ENCODE measurements at places on chromosomes 6 and 20.

DNA sequence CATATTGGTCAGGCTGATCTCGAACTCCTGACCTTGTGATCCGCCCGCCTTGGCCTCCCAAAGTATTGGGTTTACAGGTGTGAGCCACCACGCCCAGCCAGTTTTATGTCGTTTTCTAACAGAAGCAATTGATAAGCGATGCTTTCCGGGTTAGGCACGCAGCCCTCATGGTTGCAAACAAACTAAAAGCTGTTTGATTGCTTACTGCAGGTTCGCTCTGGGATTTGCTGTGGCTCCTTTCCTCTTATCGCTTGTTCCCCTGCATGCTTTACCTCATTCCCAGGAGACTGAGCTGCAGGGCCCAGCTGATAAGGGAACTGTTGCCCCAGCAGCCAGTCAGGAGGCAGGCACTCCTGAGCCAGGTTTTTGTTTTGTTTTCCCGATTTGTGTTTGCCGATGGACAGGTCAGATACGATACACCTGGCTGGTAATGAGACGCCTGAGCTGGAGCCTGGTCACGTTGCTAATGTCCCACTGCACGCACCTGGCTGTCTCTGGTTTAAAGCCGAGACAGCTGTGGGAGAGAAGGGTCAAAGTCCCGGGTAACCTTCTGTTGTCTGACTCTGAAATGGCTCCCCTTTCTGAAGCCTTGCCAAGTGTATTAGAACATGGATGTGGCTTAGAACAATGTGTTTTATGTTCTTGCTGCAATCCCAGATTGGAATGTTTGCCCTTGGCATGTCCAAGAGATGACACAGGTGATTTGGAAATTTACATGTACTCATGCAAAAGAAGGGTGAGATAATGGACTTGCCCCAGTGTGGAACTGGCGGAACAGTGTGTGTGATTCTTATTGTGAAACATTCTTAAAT, 19.9 kb downstream of the DSP start:
- DNase-seq = no peak

DNA sequence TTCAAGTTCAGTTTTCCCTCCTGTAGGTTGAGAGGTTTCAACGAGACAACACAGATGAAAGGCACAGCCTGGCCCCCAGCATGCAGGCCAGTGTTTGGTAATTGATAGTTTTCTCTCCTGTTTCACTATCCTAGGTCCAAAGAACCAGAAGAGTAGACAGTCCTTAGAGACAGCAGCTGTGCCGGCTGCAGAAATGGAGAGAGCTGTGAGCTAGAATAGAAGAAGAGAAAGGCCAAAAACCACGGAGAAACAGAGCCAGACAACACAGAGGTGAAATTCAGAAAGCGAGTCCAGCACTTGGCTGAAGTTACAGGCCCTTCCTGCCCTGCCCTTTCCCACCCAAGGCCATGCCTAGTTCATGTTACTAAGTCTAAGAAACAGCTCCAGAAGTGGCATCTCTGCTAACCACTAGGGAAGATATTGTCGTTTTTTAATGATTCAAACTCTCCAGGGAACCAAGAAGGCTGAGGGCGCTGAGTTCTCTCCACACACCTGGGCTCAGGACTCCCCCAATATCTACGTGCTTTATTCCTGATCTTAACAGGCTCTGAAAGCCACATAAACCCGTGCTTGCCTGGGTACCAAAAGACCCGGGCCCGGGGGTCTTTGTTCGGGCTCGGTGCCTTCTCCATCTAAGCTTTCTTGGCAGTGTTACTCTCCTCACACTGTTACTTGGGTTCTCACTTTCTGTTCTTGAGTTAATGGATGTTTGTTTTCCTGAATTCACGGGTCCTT, 16.5 kb upstream of the RBPJL start:
- DNase-seq = no peak

- DNase-seq = no peak
These were observed 63.5 kb upstream of the E2F3 start for GRCh38 chr6:20338156-20338555.

DNA sequence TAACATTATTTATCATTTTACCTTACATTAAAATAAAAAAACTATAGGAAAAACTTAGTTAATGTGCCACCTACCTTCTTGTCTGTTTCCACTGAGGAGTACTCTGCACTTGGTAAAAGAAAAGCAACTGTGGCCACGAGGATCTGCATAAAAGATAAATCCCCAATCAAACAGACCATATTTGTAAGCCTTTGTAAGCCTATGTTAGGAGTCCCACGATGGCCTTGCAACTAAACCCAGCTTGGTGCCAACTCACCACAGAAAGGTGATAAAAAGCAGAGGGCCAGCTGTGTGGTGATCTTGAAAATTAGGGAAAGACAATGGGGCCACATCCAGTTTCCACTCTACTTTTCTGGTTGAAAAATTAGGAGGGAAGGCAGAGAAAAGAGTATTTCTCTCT, 156.9 kb downstream of the INSM1 start:
- DNase-seq = no peak

- DNase-seq = no peak
These were observed 305.0 kb upstream of the POU3F2 start for GRCh38 chr6:98529364-98529763.

DNA sequence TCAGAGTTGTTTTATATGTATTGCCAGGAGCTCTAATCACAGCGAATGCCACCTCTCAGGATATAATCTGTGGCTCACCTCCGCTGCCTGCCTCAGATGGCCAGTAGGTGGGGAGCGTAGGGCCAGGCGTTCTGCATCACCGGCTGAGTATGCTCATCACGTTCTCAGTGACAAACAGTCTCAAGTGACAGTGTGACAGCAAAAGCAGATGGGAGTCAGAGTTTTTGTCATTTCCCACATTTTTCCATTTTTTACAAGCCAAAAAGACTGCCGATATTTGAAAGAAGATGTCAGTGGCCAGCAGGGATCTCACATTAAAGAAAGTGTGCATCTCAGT, 208.7 kb downstream of the ALDH8A1 start:
- no peak for DNase-seq

- DNase-seq = no peak
These were observed 76.5 kb downstream of the ADGRG6 start for GRCh38 chr6:142378138-142378875.

DNA sequence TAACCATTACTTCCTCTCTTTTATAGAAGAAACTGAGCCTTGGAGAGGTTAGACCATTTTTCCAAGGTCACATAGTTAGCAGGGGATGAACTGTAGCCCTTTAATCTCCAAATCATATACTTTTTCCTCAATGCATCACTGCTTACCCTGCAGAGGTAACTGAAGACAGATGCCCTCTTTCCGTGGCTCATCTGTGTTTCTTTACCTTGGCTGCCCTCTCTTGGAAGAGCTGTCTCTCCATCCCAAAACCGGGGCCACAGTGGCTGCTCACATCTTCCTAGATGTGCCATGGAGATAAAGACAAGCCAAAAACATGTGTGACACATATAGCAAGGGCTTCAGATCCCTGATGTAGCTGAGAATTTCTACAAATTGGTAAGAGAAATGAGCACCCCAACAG, 581 bp upstream of the ALDH8A1 start:
- DNase-seq = no peak

DNA sequence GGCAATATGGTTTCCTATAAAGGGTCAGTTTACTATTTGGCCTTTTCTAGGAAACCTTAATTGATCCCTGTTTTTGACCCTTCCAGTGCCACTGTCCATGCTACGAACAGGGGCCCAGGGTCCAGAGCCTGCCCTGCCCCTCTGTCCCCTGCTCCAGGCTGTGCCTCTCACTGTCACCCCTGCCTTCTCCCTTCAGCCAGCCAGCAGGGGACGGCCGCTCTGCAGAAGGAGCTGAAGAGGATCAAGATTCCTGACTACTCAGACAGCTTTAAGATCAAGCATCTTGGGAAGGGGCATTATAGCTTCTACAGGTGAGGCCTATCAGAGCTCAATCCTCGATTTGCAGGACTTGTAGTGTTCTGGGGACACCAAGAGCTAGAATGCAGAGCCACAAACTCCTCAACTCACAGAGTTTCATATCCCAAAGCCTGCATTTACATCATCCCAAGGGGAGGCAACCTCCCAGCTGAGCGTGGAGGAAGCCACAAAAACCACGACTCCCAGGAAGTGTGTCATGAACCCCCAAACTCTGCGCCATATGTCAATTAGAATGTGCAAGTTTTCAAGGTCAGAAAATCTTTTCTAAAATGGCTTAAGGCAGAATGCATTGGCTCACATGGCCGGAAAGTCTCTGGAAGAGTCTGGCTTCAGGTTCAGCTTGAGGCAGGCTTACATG, 3.6 kb downstream of the BPI start:
- DNase-seq = no peak

GRCh38 chr20:15875446-15875845, 697.8 kb downstream of the KIF16B start:
- DNase-seq = no peak

GRCh38 chr6:121748376-121748775, 312.9 kb downstream of the GJA1 start:
- DNase-seq = no peak

DNA sequence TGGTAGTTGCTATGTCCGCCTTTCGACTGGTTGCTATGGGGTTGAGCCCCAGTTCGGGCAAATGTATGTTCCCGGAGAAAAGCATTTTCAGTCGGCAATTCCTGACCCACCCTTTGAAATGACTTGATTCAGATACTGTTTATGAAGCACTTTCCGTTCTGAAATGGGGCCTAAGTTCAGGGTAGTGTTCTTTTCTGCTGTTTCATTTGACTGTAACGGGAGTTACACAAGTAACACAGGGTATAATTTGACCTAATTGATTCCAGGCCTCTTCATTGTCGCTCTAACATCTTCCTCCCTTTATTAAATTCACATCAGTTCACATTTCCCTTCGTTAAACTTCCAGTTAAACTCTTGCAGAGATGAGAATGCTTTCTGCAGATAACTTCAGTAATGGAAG, 85.5 kb downstream of the BMP6 start:
- DNase-seq = no peak

DNA sequence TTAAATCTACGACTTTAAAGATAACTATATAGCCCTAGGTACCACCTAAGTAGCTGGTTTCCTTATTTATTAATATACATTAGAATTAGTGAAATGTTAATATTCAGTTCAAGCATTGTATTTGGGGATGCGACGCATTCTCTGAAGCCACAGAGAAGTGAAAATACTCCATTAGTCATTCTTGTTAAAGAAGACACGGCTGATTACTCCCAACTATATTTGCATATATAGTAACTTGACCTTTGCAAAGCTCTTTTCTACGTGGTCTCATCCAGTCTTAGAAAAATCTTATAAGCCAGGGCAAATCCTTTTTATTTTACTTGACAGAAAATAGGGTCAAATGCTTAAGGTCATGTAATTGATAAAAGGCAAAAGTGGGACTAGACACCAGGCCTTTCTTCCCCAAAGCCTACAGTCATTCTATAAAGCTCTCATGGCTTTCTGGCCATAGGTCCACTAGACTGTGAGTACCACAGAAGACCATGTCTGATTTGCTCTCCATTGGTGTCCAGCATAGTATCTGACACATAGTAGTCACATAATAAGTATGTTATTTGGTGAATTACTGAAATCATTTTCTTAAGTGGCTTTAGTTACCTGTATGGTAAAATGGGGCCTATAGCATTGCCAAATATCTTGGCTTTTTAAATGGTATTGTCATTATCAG, 11.3 kb downstream of the ZHX3 start:
- no peak for DNase-seq

GRCh38 chr20:4898282-4899244, 102.7 kb downstream of the SLC23A2 start:
- no peak for DNase-seq

- no peak for DNase-seq
These were observed 114.2 kb downstream of the PLEKHG1 start for GRCh38 chr6:150713931-150714330.

DNA sequence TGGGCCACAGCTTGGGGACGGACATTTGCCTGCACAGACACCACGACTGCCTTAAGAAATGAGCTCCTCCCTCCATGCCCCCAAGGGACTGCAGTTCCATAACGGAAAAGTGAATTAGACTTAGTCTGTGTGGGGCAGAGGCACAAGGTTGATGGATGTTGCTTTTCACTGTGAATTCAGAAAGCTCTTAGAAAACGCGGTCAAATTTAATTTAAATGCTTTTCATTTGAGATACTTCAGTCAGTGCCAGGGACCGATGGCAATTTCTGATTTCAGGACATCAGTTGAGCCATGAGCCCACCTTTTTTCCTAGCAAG, 356.4 kb downstream of the KIF16B start:
- DNase-seq = no peak

GRCh38 chr6:166483573-166484250, 101.0 kb upstream of the MPC1 start:
- DNase-seq = no peak

- no peak for DNase-seq
These were observed 229.3 kb downstream of the CLIC5 start for GRCh38 chr6:45786355-45786781.

DNA sequence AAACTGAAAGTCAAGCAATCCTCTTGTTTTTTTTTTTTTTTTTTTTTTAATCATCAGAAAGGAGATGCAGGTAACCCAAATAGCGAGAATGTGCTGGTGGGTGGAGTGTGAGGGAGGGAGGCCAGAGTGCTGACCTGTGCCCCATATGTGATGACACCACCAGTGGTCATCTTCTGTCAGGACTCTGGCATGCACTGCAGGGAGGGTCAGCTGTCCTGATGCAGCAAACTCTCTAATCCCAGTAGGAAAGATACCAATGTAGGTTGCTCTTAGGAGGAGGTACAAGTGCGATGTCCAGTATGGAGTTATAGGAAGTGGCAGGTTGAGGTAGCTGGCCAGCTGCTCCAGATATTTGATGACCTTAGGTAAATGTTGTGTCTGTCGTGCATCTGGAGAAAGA, 2.8 kb upstream of the CST4 start:
- DNase-seq = no peak

DNA sequence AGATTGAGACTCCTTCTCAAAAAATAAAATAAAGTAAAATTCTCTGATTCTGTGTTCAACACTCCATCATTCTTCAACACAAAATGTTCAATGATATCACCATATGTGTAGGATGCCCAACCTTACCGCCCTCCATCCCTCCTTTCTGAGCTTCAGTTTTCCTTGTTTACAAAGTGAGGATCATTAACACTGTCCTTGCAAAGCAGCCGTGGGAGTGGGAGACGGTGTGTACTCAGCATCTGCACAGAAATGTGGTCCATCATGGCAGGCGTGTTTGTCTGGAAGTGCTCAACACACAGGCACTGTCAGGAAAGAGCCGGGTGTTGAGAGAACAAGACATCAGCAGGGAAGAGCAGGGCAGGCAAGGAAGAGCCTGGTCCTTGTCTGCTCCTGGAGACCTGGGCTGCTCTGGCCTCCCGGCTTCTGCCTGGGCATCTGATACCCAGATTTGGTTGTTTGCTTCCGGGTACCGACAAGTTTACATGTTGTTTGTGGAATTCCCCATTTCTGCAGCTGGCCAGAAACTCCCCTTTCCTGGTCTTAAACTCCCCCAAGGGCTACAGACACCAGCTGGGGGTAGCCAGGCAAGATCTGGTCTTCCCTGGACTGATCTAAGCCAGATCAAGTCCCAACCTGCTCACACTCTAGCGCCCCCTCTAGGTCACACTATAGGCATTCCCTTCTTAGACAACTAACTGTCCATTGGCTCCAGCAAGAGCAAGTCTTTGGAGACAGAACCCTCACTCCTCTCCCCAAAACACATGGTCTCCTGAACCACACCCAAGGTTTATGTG, 26.7 kb upstream of the TTPAL start:
- no peak for DNase-seq

- DNase-seq = no peak
These were observed 679.5 kb downstream of the KHDRBS2 start for GRCh38 chr6:61606500-61606899.

Data from activated gamma-delta T cell treated with anti-CD3 and anti-CD28 coated beads, Interleukin-2, amount 50 U/mL, for 16 hours (primary cell).